ENCODE measurements at places on chromosomes 7 and 10. TPM values are rescaled to one million over a fixed set of nuclear protein-coding genes. Genes with fewer than 3 reads are reported as not detected.
A peak's percentile ranks its signal among the peaks of the same experiment; 100 is the strongest.

DNA sequence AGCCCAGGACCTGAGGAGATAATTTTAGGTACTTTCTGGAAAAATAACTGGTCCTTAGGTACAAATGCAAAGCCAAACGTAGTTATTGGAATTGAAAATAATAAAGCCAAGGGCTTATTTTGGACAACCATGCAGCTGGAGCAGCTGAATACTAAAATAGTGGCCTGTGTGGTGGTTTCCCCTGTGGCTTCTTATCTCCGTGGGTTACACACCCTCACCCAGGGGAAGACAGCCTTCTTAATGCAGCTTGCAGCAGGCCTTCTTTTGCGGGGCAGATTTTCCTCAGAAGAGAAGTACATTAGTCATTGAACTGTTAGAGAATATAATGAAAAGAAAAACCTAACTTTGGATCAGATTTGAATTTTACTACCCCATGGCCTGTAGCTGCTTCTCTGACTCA is 133.5 kb downstream of the ST7 start:
- H3K36me3 ChIP-seq: no peaks in the 10 kb centered on the region
- no peak for DNase-seq
- H3K27ac ChIP-seq: no peak overlapping the region
- peaks cover 36% of the 10 kb centered on the region for H3K4me1 ChIP-seq
- no peaks in the 10 kb centered on the region for H3K27me3 ChIP-seq

GRCh38 chr10:73887294-73888039 is 13.1 kb upstream of the CAMK2G start:
- no peaks in the 10 kb centered on the region for H3K36me3 ChIP-seq
- H3K4me1 ChIP-seq: peaks cover 32% of the 10 kb centered on the region
- peak; percentile 83 for DNase-seq
- H3K4me3 ChIP-seq: no peak overlapping the region
- H3K27me3 ChIP-seq: no peaks in the 10 kb centered on the region
- H3K27ac ChIP-seq: peak overlapping the region; percentile 77

DNA sequence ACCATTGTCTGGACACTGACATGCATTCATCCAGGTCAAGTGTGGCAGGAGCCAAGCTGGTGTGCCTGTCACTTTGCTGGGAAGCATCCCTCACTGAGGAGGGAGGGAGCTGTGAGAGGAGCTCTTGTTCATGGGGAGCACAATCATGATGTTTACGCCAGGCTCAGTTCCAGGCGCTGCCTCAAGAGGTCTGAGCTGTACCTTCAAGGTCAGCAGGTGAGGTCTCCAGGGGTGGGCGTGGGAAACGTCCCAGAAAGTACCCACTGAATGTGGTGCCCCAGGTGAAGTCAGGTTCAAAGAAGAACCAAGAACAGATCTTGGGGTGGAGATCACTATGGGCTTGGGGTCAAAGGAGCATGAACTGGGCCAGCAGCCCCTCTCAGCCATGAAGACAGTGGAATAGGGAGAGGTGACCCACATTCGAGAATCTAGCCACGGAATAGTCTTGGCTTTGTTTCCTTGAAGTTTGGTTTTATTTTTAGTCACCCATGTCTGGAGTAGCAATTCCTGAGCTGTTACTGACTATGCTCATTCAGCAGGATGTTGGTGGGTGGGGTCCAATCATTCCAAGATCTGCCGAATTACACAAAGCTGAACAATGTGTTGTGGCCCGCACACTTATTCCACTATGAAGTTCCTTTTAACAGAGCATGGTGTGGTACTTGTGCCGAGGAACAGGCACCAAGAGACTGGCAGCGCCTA is 29.3 kb downstream of the NPS start:
- H3K36me3 ChIP-seq: no peaks in the 10 kb centered on the region
- no peak overlapping the region for H3K4me3 ChIP-seq
- DNase-seq: no peak
- no peaks in the 10 kb centered on the region for H3K27me3 ChIP-seq
- peaks cover 15% of the 10 kb centered on the region for H3K4me1 ChIP-seq
- peak overlapping the region; percentile 52 for H3K27ac ChIP-seq

DNA sequence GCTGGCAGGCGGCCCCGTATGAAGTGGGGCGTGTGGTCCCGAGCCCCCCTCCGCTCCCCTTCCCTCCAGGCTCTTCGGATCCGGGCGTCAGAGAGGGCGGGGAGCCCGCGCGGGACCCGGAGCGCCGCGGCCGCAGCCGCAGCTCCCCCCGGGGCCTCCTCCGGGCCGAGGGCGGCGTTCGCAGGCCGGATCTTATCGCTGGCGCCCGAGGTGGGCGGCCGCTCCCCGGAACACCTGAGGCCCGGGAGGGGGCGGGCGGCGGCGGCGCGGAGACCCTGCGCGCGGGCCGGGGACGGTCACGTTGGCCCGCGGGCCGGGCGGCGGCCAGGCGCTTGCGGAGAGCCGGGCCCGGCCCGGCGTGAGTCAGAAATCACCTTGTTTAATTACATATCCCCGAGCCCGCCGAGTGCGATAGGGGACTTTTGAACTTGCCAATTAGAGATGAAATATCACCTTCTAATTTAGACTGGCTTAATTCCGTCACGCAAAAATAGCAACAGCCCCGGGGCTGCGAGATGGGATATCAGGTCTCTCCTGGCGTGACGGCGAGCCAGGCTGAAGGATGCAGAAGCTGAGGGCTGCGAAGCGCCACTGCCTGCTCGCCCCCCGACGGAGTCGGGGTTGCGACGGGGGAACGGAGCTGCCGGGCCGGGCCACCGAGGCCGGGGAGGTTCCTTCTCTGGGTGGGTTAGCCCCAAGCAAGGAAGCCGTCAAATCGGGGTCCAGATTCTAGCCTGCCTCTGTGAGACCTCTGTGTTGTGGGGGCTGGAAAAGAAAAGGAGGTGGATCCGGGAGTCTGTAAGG is 43.4 kb downstream of the LDB3 start:
- peaks cover 12% of the 10 kb centered on the region for H3K4me1 ChIP-seq
- H3K4me3 ChIP-seq: peak overlapping the region; percentile 69
- H3K27ac ChIP-seq: peak overlapping the region; percentile 90
- DNase-seq: peak; percentile 58

GIMAP1 gene
- 3.9 TPM for total RNA-seq

NUDT1 gene
- total RNA-seq: not detected

ANAPC16 gene
- total RNA-seq: 40.9 TPM

DNA sequence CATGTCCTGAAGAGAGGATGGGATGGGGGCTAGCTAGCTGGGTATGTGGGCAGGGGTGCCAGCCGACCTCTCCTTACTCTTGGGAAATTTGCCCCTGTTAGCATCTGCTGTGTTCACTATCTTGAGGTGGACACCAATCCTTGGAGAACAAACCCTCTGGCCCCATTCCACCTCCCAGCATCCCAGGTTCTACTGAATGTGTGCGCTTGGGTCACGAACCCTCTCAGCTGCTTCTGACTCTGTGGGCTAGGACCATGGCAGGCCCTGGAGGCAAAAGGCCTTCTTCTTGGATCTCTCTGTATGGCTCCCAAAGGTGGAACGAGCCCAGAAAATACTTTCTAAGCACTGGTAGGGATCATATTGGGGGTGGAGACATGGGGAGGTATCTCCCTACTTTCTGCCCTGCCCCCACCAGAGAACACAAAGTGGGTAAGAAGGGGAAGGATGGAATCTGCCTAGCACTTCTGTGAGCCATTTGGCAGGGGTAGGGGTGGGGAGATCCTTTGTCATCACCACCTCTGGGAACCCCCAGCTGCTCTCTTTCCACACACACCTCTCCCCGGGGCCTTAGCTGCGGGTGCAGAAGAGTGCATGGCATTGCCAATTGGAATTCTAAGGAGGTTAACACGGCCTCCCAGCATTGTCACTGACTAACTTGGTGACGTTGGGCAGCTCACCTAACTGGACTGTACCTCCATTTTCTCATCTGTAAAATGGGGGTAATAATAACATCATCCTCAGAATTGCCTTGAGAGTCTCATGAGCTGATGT is 7.7 kb downstream of the UNC5B start:
- H3K4me3 ChIP-seq: no peak overlapping the region
- peak; percentile 8 for DNase-seq
- H3K4me1 ChIP-seq: peaks cover 28% of the 10 kb centered on the region
- H3K36me3 ChIP-seq: no peaks in the 10 kb centered on the region

FFAR4 gene
- total RNA-seq: 0.78 TPM

- H3K36me3 ChIP-seq: no peaks in the 10 kb centered on the region
- no peak for DNase-seq
- peak overlapping the region; percentile 91 for H3K27ac ChIP-seq
- H3K4me1 ChIP-seq: peaks cover 33% of the 10 kb centered on the region
Measured at GRCh38 chr10:33335551-33335800, 1.0 kb upstream of the NRP1 start.

DNA sequence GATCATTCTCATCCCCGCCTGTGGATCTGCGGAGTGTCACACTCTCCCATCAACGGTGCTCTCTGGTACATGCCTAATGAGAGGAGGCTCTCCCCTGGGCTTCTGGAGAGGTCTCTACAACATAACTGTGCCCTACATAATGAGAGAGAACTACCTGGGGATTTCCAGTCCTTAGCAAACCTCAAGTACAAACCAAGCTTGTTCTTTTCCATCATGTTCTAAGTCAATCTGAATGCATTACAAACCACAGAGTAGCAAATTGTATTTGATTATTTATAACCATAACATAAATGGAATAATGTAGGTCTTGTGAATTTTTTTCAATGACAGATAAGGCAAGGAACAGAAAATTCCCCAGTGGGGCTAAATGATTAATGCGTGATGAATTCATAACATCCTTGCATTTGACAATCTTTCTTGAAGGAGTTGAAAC is 412.4 kb upstream of the NRP1 start:
- H3K27ac ChIP-seq: no peak overlapping the region
- DNase-seq: no peak
- no peaks in the 10 kb centered on the region for H3K36me3 ChIP-seq
- H3K27me3 ChIP-seq: no peaks in the 10 kb centered on the region
- peaks cover 11% of the 10 kb centered on the region for H3K4me1 ChIP-seq

GRCh38 chr10:121978511-121978910 is 3.5 kb upstream of the NSMCE4A start:
- DNase-seq: no peak
- no peak overlapping the region for H3K4me3 ChIP-seq
- peaks cover 16% of the 10 kb centered on the region for H3K4me1 ChIP-seq
- no peak overlapping the region for H3K27ac ChIP-seq
- H3K36me3 ChIP-seq: no peaks in the 10 kb centered on the region

FAM131B gene
- not detected for total RNA-seq

- peak overlapping the region; percentile 93 for H3K4me3 ChIP-seq
- peaks cover 29% of the 10 kb centered on the region for H3K4me1 ChIP-seq
- DNase-seq: peak; percentile 84
- H3K27ac ChIP-seq: peak overlapping the region; percentile 98
- no peaks in the 10 kb centered on the region for H3K27me3 ChIP-seq
- H3K36me3 ChIP-seq: no peaks in the 10 kb centered on the region
Measured at GRCh38 chr7:122887198-122887597, 938 bp upstream of the CADPS2 start.

DNA sequence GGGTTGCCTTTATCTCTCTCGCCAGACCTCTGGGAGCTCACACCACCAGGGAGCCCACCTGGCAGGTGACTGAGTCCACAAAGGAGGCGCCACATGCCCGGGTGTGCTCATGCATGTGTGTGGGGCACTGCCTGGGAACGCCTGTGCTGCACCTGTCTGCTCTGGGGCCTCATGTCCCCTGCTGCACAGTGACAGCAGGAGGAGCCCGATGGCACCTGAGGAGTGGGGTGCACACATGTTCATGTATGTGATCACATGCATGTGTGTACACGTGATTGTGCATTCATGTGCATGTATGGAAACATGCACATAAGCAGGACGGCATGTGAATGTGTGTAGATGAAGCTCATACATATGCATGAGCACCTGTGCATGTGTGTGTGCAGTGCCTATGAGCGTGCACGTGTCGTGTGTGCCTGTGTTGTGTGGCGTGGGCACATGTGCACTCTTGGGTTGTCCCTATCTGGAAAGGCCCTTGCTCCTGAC is 22.0 kb downstream of the YKT6 start:
- peaks cover 24% of the 10 kb centered on the region for H3K4me1 ChIP-seq
- no peak for DNase-seq
- no peak overlapping the region for H3K4me3 ChIP-seq
- H3K27ac ChIP-seq: no peak overlapping the region

Data from body of pancreas (tissue), 4 donors.